ENCODE measurements at places on chromosomes 12 and 14.

- no peak for DNase-seq
Observed at GRCh38 chr12:4323396-4323795, 2.4 kb downstream of the TIGAR start.

DNA sequence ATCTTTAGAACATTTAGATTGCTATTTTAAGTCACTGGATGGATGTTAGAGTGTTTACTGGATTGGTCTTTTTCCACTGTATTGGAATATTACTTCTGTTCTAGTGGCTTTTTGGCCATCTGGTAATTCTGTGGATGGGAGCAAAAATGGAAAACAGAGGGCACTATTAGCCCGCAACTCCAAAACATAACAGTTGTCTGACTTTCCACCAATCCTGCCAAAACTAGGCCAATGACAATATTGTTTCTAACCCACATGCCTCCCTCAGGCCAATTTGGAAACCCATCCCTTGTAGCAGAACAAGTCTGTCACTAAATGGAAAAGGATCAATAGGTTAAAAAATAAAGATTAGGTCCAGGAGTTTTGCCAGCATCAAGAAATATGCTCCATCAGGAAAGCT, 97.8 kb downstream of the ETNK1 start:
- DNase-seq, result no peak

DNA sequence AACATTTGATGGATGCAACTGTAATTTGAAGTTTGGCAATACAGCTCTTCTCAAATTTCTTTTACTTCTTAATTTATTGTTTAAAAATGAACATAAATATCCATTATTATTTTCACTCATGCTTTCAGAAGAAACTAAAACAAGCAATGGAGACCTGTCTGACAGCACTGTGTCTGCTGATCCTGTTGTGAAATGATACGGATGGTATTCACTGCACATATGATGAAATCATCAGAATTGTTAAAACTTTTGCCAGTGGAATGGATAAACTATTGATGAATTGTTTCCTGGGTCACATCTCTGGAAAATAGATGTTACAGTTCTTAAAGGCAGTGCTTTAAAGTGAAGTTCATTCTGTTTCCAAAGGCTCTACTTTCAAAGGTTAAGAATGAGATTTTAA, 59.2 kb downstream of the WASHC4 start:
- peak; percentile 10 for DNase-seq

- DNase-seq, result no peak
Observed at GRCh38 chr12:19064713-19065112, 64.8 kb upstream of the PLEKHA5 start.

DNA sequence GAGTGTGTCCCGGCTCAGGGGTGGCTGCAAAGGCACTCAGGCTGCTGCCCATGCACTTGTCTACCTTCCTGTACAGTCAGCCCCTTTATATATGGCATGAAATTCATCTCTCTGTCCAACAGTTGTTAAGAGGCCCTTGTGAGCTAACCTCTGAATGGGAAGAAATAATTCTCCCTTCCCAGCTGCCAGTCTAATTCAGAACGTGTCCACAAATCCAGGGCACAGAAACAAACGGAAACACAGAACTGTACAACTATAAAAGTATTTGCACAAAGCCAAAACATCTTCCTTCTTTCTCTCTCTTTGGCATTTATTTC, 849 bp downstream of the KRT5 start:
- no peak for DNase-seq

All from fibroblast of upper back skin (primary cell).